ENCODE measurements at places on chromosomes 6 and 20.

- DNase-seq: no peak
Measured at GRCh38 chr20:18835466-18836256, 22.1 kb downstream of the SCP2D1 start.

GRCh38 chr6:160085713-160086505 is 35.7 kb upstream of the SLC22A1 start:
- no peak for DNase-seq

DNA sequence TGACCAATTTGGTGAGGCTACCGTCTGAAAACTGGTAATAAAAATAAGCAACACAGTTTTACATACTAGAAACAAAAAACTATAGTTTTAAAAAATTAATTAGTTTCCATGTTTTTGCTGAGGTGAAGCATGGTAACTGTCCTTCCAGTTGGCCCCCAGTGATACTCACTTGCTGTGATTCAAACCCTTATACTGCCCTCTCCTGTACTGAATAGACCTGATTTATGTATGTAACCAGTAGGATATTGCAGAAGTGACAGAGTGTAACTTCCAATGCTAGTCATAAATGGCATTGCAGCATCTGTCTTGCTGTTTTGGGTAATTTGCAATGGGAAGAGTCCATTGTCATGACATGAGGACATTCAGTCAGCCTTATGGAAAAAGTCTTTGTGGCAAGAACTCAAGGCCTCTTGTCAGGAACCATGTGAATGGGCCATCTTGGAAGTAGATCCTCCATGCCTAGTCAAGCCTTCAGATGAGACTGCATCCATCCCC is 8.9 kb upstream of the CHD6 start:
- DNase-seq: no peak

DNA sequence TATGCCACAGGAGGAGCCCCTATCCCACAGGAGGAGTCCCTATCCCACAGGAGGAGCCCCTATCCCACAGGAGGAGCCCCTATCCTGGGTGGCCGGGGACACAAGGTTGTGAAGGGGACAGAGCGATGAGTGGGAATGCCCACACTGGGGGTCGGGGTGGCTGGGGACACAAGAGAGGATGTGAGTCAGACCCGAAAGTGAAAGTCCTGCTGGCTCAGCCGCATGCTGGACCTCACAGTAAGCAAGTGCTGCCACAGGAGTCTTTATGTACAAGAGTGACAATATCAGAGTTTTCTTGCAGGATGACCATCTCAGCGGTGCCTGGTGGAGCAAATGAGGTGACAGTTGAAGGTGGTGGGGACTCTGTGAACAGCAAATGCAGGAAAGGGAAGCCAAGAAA is 93.7 kb downstream of the PSMB1 start:
- peak; percentile 12 for DNase-seq

DNA sequence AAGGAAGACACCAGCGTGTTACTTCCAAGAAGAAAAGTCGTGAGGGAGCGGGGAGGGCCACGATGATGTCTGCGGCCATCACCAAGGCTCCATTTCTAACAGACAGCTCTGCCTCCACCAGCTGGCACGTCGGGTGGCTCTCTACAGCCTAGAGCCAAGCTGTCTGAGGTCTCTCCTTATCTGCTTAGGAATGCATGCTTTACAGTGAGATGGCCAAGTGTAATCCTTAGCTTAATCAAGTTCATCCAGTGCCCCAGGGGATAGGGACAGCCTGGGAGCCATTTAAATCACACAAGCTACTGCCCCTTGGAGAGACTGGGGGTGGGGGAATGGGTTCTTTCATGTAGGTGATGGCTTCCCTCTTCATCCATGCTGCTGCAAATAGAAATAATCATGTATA is 213.8 kb upstream of the CST7 start:
- DNase-seq: no peak

DNA sequence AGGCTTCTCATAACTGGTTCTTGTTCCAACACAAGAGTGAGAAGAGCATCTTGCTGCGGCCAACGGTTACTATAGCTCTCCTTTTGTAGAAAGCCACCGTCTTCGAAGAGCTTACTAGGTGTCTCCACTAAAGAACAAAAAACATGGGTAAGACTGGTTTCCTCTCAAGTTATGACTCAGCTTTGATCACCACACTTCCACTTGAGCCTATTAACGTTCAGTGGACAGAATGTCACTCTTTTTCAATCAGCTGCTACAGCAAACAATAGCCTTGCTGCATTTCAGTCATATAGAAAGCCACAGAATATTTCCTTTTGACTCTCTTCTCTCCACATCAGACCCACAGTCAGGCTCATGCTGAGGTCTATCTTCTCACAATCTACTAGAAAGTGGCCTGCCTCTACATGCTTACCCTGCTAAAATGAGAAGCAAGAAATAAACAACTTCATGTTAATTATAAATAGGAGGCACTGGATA is 243.5 kb upstream of the PREP start:
- peak; percentile 73 for DNase-seq

DNA sequence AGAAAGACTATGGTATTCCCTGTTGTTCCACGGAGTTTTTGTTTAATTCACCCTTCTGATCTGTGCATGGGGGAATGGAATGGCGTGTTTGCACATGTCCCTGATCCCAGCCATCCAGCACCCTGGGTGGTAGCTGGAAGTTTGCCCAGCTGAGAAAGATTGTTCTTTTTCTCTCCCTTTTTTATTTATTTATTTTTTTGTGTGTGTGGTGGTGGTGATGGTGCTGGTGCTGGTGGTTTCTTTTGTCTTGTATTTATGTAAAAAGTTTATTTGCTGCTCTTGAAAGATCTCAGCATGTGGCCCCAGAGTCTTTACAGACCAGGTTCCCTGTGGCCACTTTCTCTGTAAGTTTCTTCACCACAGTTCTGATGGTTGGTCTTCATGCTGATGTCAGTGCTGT is 372.6 kb downstream of the UTRN start:
- no peak for DNase-seq

DNA sequence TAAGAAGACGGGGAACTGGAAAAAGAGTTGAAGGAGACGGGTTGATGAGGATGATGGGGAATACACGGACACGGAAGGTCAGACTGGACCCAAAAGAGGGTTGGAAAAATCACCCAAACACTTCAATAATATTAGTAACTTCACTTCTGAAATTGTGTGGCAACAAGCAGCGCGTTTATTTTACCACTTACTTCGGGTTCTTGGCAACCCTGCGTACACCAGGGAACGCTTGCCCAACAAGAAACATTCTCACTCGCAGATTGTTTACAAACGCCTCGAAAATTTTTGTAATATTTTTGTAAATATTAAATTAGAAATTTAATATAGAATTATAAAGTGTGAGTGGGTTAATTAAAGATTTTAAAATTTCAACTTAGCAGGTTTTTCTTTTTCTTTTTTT is 99.5 kb downstream of the CEBPB start:
- no peak for DNase-seq

Measured in CD4-positive, alpha-beta T cell treated with Interleukin-15 for 4 hours (primary cell).